Stimulated activated CD8-positive, alpha-beta memory T cell treated with anti-CD3 and anti-CD28 coated beads, Interleukin-7, amount 100 ng/mL, for 1 hour (primary cell): ENCODE measurements at places on chromosomes 5 and 9.

DNA sequence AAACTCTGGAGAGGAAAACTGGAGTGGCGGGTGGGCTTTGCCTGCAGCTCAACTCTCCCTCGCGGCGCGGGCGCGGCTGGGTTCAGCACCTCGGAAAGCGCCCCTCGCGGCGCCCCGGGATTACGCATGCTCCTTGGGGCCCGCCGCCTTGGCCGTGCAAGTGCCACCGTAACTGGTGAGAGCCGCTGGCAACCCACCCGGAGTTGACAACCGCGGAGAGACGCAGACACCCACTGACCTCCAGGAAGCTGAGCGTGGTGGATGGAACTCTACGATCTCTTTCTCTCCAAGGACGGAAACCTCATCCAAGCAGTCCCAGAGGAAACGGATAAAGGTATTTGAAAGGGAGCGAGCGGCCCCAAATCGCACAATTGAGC lies 194 bp upstream of the RXFP3 start:
- DNase-seq, result no peak

GRCh38 chr5:137778772-137779564 lies 24.8 kb upstream of the HNRNPA0 start:
- DNase-seq, result no peak

DNA sequence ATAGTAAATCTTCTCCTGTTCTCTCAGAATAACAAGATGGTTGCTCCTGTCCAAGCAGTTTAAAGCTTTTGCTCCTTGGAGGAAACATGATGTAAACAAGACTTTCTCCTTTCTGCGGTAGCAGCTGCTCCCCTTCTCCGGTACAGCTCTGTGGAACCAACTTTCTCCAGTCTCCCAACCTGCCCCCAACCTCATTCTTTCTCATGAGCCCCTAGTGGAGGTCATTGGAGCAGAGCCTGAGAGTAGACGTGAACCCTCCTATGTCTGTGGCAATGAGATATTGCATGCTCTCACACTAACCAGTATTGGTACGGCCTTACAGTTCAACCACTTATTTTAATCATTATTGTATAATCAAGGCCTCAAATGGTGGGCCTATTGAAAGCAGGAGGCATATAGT lies 483.8 kb upstream of the CDH10 start:
- DNase-seq, result no peak

GRCh38 chr9:89482056-89482851 lies 15.7 kb downstream of the SEMA4D start:
- no peak for DNase-seq

DNA sequence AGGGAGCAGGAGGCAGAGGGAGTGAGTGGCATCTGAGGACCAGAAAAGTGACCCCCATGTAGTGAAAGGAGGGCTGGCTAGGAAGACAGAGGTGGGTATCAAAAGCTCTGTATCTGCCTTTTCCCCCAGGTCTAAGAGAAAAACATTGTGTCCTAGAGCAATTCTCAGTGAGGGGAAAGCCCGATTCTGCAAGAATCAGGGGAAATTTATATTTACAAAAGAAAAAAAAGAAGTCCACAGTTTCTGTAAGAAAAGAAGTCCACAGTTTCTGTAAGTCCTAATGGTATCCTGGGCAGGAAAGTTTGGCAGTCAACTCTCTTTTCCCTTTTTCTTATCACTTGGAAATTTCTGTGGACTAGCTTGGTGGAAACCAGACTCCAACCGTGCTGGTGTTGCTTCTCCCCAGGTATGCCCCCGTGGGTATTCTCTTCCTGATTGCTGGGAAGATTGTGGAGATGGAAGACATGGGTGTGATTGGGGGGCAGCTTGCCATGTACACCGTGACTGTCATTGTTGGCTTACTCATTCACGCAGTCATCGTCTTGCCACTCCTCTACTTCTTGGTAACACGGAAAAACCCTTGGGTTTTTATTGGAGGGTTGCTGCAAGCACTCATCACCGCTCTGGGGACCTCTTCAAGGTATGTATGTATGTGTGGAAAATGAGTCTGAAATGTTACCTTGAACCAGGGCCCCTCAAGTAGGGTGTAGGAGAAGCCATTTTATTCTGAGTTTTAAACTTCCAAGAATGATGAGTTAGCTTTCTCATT lies 73.0 kb downstream of the SLC1A3 start:
- no peak for DNase-seq

DNA sequence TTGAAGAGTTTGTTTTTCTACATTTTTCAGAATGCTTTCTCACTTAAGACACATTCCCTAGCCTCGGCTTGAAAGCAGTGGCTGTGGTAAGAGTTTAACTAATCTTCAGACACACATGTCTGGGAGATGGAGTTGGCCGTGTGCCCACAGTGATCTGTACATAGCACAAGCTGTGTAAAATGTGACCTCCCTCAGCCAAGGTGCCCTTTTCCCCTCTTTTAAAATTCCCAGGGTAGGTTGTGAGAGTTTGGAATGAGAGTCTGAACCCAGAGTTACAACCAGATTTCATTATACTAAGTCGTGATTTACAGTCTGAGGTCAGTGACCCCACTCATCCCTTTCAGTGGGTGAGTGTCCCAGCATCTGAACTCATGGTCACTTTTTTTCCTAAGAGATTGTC lies 230.4 kb downstream of the DOCK8 start:
- no peak for DNase-seq

DNA sequence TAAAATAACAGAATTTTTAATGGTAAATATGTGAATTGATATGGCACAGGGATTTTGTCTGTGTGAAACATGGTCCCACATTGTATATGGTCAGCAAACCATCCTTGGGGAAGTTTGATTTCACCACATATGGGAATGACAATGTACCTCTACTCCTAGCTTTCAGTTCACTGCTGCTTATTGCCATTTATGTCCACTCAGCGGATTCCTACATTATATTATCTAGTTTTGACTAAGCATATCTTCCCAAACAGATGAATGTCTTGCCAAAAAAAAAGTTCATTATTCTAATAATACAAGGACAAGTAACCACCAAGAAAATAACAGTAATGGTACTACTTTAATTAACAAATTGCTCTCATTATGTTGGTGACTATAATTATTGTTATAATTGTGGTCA lies 1521.6 kb downstream of the MAT2B start:
- DNase-seq, result no peak

DNA sequence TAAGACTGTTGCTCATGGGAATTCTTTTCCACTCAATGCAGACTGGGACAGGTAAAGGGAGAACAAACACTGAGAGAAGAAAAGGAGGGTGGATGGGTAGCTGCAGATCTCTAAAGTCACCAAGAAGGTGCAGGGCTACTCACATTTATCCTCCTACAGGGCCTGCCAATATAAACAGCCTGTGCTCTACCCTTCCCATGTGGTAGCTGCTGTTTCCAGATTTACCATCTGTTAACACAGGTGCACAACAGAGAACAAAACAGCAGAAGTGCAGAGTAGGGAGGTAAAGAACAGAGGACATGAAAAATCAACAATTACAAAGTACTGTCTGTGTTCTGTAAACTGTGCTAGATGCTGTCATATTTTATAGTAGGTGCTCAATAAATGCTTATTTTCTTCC lies 26.0 kb downstream of the JAKMIP2 start:
- DNase-seq, result no peak

DNA sequence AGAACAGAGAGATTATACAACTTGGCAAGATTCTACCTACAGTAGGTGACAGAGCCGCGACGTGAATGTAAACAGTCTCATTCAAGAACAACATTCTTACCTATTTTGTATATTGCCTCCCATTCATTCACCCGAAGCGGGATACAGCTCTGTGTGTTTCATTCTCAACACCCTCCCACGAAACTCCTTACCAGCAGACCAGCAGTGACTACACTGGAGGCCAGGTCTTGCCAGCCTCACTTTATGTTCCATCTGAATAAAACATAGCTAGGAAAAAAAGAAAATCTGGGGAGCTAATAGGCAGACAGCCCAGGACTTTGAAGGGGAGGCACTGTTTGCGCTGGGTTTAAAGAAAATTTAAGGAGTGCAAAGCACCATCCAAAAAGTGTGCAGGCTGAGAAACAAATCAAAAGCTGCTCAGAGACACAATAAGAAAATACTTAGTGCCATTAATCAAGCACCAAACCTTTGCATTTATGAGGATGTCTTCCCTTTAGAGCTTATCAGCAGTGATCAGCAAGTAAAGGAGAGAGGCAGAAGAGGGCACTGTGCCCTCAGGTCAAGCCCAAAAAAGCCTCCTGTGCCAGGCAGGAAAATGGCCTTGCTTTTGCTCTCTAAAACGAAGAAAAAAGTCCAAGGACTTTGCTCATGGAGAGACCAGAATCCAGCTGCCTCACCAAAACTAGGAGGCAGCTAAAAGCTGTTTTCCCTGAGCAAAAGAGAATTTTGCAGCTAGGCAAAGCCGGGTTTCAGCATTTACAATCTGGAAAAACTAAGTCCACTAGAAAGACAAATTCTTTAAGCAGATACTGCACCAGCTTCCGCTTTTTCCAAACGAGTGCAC lies 295.1 kb downstream of the BNC2 start:
- no peak for DNase-seq

DNA sequence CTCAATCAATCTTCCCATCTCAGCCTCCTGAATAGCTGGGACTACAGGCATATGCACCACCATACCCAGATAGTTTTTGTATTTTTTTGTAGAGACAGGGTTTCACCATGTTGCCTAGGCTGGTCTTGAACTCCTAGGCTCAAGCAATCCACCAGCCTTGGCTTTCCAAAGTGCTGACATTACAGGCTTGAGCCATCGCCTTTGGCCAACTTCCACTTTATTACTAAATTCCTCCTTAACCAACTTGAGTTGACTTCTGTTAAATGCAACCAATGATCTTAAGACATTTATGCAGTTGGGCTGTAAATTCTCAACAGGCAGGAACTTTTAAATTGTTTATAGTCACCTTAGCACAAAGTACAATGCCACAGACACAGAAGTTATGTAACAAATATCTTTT lies 2.8 kb downstream of the LARS1 start:
- no peak for DNase-seq

GRCh38 chr5:1245905-1246576 lies 20.9 kb downstream of the SLC6A18 start:
- no peak for DNase-seq

GRCh38 chr5:80937584-80938356 lies 22.4 kb upstream of the RASGRF2 start:
- no peak for DNase-seq

DNA sequence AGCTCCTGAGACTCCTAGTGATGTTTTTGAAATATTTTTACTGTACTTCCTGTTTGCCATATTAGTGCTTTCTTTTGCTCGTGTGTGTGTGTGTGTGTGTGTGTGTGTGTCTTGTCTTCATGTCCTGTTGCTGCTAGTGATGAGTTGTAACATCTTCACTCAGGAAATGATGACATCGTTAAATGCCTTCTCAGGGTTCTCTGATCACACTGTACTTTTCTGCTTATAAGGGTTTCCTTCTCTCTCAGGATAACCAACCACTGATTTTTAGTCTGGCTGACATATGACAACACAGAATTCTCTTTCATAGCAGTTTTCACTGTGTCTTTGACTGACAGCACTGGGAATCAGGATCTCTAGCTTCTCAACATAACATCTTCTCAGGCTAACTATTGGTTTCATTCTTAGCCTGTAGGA lies 16.1 kb downstream of the SV2C start:
- DNase-seq, result no peak

- no peak for DNase-seq
Observed at GRCh38 chr5:92890841-92891244, 690.2 kb downstream of the NR2F1-AS1 start.

- no peak for DNase-seq
Observed at GRCh38 chr5:66302344-66302743, 158.2 kb downstream of the SREK1 start.

DNA sequence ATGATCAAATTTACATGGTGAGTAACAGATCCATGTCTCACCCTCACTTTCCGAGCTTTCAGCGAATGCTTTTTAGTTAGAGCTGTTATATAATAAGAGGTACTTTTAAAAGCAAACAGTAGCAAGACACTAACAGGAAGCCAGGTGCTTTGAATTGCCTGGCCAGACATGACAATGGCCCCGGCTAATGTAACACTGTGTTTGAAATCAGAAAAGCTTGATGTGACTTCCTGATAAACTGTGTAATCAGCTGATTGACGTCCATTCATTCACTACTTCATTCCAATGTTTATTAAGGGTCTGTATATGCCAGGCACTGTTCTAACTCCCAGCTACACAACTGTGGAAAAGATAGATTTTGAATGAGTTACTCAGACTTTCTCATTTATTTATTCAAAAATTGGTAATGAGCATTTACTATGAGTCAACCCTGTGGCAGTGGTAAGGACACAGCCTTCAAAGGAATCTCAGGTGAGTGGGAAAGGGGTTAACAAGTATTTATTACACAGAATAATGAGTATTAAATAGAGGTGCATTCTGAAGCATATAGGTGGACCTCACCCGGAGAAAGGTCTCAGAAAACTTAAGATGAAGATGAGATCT lies 26.6 kb downstream of the DPYSL3 start:
- no peak for DNase-seq

DNA sequence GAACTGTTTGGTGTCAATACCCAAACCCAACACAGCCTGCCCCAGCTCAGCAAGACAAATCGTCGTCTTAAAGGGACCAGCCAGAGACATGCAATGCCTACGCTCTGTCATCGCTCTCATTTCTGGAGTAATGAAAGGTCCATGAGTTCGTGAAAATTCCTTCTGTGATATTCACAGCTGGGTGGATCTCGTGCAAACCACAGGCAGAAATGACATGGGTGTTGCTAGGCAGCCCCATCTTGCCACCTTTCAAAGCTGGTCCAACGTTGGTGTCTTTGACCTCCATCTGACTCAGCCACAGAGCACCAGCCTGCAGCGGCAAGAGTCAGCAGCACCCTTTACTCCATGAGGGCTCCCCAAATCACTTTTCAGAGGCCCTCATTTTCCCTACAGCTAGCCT lies 215.3 kb downstream of the SLIT3 start:
- no peak for DNase-seq

DNA sequence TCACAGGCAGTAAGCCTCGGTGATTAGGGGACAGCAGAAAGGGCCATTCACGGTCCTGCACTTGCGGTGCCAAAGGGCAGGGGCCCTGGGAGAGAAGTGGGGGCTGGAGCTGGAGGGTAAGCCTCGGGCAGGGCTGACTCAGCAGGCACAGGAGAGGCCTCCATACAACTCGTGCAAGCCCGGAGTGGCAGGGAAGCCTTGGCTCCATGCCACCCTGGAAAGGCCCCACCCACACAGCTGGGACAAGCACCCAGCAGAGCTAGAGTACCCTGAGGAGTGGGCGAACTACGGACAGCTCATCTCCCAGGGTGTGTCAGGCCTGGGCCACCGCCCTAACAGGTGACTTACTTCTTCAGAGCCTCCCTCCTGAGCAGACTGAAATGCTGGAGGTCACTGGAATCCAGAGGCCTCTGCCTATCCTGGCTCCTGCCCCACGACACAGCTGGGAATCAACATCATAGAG lies 5.6 kb upstream of the CAMK2A start:
- DNase-seq, result no peak

DNA sequence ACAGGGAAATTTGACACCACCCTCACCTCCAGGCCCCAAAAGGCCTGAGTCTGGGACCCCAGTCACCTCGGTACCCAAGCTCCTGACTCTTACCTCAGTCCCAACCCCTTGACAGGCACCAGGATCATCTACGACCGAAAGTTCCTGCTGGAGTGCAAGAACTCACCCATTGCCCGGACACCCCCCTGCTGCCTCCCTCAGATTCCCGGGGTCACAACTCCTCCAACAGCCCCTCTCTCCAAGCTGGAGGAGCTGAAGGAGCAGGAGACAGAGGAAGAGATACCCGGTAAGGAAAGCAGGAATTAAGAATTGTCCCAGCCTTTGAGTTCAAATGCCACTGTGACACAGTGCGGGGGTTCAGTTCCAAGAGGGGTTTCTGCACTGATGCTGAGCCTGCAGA lies 1.3 kb downstream of the EIF4EBP3 start:
- no peak for DNase-seq

GRCh38 chr9:18056993-18057369 lies 417.0 kb upstream of the ADAMTSL1 start:
- no peak for DNase-seq

- DNase-seq, result no peak
Observed at GRCh38 chr5:54754878-54755277, 230.5 kb downstream of the ESM1 start.
